ELF-1 (cell line): ENCODE measurements at places on chromosomes 16 and 17.

GRCh38 chr17:70230850-70231640 lies 61.7 kb downstream of the KCNJ2 start:
- no peak for DNase-seq

- peak; percentile 91 for DNase-seq
Observed at GRCh38 chr17:42422958-42423712, at the start of gene CAVIN1. CAVIN1 (minus strand) TSS chr17:42423256; CDS start chr17:42423097, 159 bp downstream.

- DNase-seq: no peak
Observed at GRCh38 chr16:76293980-76294379, 16.8 kb downstream of the CNTNAP4 start.

DNA sequence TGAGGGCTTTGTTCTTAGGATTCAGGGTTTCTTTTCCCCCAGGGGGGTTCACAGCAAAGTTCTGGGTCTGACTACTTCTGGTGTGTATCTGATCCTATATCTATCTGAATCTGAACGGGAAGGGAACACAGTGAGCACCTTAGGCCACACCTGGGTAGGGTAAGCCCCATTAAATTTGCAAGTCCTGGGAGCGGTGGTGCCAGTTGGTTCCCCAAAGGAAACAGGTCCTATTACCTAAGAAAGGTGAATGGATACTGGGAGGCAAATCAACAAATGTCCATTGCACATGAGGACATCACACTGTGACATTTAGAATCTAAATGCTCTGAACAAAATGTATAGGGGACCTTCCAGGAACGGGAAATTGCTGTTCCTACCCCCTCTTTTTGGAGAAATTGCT lies 54.6 kb downstream of the BMERB1 start:
- no peak for DNase-seq

DNA sequence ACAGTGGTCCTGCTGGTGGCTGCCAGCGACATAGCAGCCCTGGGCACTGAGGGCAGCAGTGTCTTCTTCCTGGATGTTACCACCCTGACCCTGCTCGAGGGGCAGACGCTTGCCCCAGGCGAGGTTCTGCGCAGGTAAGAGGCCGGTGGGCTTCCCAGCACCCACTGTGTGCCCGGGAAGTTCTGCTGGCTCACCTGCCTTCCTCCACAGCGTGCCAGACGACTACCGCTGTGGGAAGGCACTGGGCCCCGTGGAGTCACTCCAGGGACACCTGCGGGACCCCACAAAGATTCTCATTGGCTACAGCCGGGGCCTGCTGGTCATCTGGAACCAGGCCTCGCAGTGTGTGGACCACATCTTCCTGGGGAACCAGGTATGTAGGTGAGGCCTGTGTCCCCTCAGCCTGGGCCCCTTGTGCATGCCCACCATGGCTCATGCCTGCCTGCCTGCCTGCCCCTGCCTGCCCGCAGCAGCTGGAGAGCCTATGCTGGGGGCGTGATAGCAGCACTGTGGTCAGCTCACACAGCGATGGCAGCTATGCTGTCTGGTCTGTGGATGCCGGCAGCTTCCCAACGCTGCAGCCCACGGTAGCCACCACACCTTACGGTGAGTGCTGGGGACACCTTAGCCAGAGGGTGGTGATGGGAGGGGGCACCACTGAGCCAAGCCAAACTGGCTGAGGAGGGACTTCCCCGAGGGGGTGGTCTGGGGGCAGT lies 8.5 kb downstream of the LLGL1 start:
- DNase-seq: no peak

DNA sequence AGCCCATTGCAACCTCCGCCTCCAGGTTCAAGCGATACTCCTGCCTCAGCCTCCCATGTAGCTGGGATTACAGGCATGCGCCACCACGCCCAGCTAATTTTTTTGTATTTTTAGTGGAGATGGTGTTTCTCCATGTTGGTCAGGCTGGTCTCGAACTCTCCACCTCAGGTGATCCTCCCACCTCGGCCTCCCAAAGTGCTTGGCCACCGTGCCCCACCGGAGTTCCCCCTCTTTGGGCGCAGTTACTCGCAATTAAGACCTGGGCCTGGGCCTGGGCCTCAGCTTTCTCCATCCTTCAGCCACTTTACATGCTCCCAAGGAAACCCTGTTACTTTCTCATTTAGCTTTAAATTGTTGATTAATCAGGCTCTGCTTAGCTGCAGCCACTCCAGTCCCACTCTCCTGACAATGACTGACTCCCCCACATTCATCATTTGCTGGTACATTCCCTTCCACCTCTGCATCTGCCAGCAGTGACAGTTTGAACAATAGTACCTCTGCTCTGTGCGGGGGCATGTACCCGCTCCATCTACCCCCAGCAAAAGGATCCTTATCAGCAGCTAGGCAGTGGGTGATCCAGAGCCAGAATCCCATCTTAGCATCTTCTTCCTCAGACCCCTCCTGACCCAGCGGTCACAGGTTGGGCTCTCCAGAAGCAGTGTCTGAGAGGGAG lies 47.2 kb upstream of the SLC47A1 start:
- DNase-seq: no peak
